ENCODE measurements at places on chromosomes 2 and 18.

DNA sequence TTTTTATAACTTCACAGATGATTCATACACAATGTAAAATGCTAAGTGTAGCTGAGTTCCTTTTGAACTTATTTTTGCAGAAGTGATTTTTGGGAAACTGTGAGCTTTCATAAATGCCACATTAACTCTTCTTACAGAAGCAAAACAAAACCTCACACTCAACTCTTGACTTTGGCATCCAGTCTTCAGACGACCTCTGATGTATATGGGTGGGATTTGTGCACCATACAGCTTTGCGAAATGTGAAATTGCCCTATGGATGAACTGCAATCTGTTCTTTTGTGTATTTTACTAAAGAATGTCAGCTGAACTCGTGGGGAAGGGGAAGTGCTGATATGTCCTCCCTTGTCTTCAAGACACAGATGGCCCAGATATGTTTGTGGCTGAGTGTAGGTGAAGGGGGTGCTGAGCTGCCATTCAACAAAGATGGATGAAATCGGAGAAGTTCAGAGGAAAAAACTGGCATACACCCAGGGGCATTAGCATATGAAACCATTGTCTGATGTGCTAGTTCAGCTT, 218.3 kb downstream of the PTGR3 start:
- DNase-seq: no peak

GRCh38 chr2:116145031-116145430, 1669.5 kb upstream of the DDX18 start:
- no peak for DNase-seq

GRCh38 chr2:2180446-2180845, 150.6 kb downstream of the MYT1L start:
- no peak for DNase-seq

DNA sequence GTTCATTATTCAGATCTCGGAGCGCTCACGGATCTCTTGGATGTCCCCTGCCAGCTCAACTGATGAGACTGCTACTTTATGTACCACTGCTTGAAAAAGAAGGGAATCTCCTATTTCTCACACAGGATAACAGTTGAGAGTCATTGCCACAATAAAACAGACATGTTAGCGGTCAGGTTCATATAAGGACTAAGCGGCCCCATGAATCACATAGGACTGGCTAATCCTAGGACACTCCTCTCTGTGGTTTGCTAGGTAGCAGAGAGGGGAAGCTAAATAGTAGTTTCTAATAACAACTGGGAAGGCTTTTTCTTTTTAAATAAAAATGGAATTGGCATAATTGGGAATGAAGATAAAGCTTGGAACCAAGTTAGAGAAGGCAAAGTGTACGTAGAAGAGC, 15.9 kb upstream of the TGFA start:
- no peak for DNase-seq

GRCh38 chr2:86487062-86487461, 45.9 kb downstream of the KDM3A start:
- DNase-seq: no peak

DNA sequence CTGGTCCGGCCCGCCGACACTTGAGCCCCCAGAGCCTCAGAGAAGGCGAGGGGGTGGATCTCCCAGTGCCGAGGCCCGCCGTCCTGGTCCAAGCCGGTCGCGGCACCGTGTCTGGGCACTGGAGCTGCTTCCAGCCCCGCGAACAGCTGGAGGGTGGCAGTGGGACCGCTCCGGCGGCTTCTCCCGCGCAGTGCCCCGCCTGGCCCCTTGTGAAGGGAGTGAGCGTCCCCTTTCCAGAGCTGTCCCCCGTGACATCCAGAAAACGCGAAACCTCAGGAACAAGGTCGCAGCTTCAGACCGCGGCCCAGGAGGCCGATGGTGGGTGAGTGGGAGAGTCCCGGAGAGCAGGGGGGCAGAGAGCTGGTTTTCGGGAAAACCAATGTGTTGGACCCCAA, 579 bp upstream of the EMX1 start:
- DNase-seq: no peak

DNA sequence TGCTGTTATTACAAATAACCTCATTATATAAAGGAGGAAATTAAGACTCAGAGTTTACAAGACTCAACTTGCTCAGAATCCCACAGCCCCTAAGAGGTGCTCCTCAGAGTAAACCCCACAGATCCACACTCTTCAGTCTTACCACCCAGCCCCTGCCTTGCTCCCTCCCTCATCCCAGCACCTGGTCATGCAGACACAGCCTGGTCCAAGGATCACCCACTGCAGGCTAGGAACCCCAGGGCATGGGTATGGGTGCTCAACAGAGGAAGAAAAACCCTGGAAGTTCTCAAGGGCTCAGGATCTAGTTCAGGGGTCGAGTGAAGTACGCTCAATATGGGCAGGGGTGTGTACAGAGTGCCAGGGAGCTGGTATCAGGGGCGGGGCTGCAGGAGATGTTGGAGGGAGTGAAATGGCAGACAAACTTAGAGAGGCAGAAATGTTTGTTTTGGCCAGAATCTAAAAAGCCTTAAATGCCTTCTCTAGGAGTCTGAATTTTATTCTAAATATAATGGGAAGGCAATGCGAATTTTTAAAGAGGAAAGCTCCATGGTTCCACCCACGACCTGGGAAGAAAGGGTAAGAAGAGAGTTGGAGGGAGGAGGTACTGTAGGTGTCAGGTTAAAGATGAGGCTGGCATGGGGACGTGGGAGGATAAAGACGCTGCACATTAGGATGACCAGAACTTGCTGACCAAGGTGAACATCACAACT, 79.1 kb upstream of the MGAT4A start:
- DNase-seq: no peak

- no peak for DNase-seq
These were observed 758 bp downstream of the CFAP221 start for GRCh38 chr2:119544939-119545475.

GRCh38 chr2:198033626-198034025, 229.2 kb downstream of the PLCL1 start:
- DNase-seq: no peak

DNA sequence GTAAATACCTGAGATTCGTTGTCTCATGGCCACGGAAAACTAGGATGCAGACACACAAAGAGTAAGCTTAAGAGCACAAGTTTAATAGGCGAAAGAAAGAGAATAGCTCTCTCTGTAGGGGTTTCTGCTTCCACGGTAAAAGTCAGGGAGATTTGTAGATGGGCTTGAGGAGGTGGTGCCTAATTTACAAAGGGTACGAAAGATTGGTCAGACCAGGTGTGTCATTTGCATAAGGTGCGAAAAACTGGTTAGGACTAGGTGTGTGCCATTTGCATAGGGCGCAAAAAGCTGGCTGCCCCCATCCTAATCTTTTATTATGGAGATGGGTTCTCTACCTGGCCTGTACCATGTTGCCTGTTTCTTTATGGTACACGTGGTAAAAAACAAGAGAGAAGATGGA, 170.5 kb upstream of the DOK6 start:
- DNase-seq: no peak

- DNase-seq: no peak
These were observed 4.4 kb downstream of the SULT1C4 start for GRCh38 chr2:108382196-108382595.

- no peak for DNase-seq
These were observed 8.0 kb downstream of the CTDSP1 start for GRCh38 chr2:218407717-218408116.

DNA sequence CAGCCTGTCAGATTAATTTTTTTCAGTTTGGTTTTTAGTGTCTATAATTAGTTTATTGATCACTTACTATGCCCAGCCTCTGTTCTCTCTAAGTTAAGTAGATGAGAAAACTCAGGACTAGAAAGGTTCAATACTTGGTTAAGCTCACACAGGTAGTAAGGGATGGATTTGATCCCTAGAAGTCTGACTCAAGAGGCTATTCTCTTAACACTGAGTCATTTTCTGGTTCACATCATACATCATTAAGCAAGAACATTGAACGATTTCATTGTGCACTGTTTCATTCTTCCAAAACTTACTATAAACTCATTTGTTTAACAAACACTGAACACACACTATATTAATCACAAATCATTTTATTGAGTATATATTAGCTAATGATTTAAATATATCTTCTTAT, 54.1 kb upstream of the SLC38A11 start:
- no peak for DNase-seq

DNA sequence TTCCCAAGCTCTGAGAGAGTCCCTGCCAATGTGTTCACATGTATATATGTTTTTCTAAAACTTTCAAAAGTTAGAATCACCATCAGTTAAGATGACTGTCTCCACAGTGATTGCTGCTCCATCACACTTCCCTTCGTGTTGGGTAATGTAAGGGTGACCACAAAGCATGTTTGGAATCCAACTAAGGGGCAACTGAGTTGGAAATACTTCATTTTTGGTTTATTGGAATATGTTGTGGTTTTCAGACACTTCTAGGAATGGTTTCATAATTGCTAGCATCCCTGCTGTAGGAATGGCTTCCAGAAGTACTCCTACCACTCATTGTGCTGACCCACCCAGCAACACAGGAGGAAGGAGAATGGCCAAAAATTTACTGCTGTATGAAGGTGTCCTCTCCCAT, 212.5 kb upstream of the GULP1 start:
- DNase-seq: no peak

- peak; percentile 65 for DNase-seq
These were observed 9.4 kb upstream of the ITGB6 start for GRCh38 chr2:160209516-160209856.

DNA sequence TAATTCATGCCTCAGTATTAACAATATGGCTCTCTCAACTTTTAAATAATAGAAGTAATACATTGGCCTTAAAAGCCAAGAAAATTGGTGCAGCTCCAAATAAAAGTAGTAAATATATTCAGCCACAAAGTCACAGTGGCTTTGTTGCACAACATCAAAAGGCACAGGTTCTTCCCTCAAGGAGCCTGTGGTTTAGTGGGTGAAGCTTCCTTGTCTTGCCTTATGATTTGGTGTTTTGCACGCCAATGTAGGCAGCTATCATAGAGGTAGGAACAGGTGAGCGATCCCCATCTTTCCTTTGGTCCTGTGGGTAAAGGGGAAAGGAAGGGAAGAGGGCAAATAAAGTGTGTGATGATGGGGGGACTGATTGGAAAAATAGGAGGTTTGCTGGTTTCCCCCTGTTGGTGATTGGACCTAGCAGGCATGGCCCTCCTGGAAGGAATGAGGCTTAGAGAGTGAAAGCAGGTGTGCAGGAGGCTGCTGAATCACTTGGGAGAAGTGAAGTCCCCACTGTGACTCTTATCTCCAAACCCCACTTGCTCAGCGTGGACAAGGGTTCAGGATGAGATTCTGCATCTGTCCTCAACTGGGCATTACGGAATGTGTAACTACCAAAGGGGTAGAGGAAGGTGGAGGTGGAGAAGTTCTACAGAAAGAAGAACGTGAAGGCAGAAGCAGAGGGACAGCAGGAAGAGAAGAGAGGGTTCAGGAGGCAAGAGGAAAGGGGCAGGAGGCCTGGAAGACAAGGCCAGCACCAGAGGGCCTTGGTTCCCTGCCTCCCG, 20.1 kb upstream of the TNP1 start:
- DNase-seq: no peak

DNA sequence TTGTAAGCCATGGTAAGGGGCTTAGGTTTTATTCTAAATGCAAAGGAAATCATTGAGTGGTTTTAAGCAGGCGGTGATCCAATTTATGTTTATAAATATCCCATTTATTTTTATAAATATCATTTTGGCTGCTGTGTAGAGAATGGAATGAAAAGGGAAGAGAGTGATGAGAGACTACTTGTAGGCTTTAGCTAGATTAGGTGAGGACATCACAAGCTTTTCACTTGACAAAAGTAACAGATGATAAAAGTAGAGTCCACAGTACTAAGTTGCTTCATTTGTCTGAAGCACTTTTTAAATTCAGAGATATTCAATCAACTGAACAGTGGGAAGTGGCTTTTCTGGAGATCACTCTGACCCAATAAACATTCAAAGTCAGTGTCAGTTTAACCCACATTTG, 65.4 kb upstream of the FSHR start:
- DNase-seq: no peak

DNA sequence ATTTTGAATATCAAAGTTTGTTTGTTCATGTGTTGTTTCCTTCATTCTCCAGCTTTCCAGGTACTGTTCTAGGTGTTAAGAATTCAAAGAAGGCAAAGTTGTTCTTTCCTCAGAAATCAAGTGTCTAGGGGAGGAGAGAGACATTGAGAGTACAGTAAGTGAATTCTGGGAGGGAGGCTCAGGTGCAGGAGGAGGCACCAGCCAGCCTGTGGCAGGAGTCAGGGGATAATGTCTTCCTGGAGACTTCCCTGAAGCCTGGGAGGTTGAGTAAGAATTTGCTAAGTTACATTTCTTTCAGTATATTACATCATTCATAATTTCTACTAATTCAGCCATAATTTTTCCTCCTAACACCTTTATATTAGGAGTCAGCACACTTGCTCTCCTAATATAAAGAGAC, 462.1 kb downstream of the TDRD15 start:
- no peak for DNase-seq

DNA sequence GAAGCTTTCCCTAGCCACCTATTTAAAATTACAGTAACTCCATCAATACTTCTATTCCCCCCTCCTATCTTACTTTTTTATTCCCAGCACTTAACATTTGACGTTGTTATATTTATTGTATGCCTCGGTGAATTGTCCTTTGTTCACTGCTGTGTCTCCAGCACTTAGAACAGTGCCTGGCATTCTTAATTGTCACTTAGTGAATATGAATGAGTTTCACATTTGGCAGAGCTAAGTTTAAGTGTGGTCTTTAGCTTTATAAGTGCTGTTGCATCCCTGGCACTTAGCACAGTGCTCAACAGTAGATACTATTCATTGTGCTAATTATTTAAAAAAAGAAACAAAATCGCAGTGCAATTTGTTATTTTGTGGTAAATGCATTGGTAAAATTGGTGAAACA, 1.7 kb downstream of the RMP24 start:
- no peak for DNase-seq

GRCh38 chr18:79792988-79793355, 4.8 kb upstream of the KCNG2 start:
- DNase-seq: no peak

GRCh38 chr2:126367361-126367760, 288.6 kb upstream of the GYPC start:
- no peak for DNase-seq

GRCh38 chr2:168454737-168455644, 1.1 kb upstream of the CERS6 start:
- no peak for DNase-seq

DNA sequence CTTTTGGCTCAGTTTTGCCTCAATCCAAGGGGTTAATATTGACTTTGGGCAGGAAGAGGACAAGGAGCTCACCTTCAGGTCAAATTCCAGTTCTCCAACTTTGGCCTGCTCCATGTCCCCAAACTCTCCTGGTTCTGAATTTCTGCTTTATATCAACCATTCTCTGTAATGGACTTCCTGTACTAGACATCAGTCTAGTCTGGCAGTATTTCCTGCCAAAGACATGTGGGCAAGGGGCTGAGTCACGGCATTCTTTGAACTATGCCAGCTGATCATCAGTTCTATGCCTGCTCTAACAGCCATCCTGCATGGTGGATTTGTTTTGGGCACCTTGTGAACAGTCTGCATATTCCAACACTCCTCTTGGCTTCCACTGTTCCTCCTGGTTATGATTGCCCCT, 199.4 kb downstream of the ZEB2 start:
- no peak for DNase-seq

- no peak for DNase-seq
These were observed 135.3 kb downstream of the ACKR3 start for GRCh38 chr2:236704887-236705286.

GRCh38 chr2:65024149-65024829, 31.9 kb upstream of the CEP68 start:
- DNase-seq: no peak

GRCh38 chr18:50473881-50474280, 86.0 kb upstream of the MAPK4 start:
- DNase-seq: no peak

All from PC-9 (cell line).